Stimulated activated CD4-positive, alpha-beta T cell treated with anti-CD3 and anti-CD28 coated beads, Interleukin-1b, Interleukin-23, amount 100 ng/mL, for 4 hours (primary cell): ENCODE measurements at places on chromosomes 1 and 21.

- no peak for DNase-seq
Measured at GRCh38 chr1:90210633-90211491, 216.0 kb downstream of the ZNF326 start.

GRCh38 chr1:31396633-31397351 lies 16.2 kb upstream of the SERINC2 start:
- DNase-seq = no peak

GRCh38 chr1:165324050-165324449 lies 32.5 kb downstream of the LMX1A start:
- DNase-seq = no peak

GRCh38 chr1:220708936-220709801 lies 19.0 kb downstream of the C1orf115 start:
- DNase-seq = no peak

DNA sequence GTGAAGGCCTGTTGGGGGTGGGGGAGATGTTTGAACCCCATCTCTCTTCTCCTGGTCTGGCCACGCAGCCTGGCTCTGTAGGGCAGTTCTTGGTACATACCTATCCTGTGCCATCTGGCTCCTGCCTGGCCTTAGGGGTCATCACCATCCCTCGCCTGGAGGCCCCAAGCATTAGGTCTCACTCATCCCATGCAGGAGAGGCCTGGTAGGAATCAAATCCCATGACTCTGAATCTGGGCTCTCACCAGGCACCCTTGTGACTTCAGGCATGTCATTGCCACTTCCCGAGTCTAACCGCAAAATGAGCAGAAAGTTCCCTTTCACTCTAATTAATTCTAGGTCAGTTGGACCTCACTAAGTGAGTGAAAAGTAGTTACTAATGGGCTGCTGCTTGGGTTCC lies 37.2 kb downstream of the ETNK2 start:
- DNase-seq = no peak

DNA sequence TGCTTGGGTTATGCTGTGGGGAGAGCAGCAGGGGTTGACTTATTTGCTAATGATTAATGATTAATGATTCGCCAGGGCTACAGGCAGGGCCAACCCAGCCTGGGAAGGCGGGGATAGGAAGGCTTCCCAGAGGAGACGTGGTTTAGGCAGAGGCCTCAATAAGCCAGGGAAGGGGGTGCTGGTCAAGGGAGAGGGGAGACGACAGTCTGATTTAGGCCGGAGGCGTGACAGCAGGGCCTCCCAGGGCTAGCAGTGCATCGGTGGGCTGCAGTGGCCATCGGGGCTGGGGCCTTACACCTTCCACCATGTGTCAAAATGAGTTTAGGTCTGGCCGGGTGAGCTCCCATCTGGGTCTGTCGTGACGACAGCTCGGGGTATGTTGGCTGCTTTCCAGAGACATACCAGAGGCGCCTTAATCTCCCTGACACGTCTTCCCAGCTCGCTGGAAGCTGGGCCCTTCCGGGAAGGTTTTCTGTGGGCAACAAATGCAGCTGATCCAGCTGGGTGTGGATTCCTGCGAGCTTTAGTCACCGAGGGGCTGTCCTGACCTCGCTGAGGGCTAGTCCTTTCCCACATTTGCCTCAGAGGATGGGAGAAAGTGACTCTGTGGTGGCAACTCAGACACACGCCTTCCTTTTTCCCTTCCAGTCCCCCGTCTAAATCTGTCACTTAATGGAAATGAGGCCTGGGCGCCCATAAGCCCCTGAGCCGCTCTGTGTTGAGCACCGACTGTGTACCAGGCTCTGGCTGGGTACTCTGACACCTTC lies 3.7 kb upstream of the SLC1A7 start:
- DNase-seq = no peak

- DNase-seq = no peak
Measured at GRCh38 chr1:227094249-227094966, 154.3 kb downstream of the COQ8A start.

GRCh38 chr1:40774266-40774998 lies 9.2 kb upstream of the KCNQ4 start:
- peak; percentile 59 for DNase-seq

DNA sequence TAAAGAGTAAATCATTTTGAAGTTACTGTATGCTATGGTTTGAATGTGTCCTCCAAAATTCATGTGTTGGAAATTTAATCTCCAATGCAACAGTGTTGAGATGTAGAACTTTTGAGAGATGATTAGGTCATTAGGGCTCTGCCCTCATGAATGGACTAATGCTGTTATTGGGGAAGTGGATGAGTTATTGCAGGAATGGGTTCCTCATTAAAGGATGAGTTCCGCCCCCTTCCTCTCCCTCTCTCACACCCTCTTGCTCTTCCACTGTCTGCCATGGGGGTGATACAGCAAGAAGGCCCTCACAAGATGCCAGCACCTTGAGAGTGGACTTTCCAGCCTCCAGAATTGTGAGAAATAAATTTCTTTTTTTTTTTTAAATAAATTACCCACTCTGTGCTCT lies 97.6 kb downstream of the ATP1A1 start:
- no peak for DNase-seq

GRCh38 chr1:111227434-111227833 lies at the start of gene CHI3L2:
CHI3L2 (plus strand) TSS chr1:111227713; CDS start chr1:111227730, 17 bp downstream.
- DNase-seq = no peak

DNA sequence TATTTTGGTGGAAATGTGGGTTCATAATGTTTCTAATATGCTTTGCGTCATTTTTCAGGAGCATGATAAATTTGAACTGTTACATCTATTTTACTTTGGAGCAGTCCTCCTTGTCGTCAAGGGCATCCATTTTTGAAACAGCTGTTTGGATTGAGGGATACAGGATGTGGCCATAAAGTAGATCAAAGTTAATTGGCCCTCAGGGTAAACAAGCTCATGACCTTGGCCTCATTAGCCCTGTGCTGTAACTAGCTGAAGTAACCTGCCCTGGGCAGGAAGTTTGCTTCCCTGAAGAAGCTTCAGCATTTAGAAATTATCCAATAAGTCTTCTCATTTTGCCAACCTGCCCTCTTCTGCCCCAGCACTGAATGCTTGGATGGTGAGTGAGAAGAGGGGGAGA lies 24.8 kb upstream of the RGL1 start:
- DNase-seq = no peak

GRCh38 chr1:43822040-43822690 lies 111.4 kb upstream of the ARTN start:
- no peak for DNase-seq

- DNase-seq = no peak
Measured at GRCh38 chr1:68347415-68347814, 102.3 kb downstream of the RPE65 start.

- DNase-seq = no peak
Measured at GRCh38 chr1:161840363-161840762, 74.2 kb downstream of the ATF6 start.

DNA sequence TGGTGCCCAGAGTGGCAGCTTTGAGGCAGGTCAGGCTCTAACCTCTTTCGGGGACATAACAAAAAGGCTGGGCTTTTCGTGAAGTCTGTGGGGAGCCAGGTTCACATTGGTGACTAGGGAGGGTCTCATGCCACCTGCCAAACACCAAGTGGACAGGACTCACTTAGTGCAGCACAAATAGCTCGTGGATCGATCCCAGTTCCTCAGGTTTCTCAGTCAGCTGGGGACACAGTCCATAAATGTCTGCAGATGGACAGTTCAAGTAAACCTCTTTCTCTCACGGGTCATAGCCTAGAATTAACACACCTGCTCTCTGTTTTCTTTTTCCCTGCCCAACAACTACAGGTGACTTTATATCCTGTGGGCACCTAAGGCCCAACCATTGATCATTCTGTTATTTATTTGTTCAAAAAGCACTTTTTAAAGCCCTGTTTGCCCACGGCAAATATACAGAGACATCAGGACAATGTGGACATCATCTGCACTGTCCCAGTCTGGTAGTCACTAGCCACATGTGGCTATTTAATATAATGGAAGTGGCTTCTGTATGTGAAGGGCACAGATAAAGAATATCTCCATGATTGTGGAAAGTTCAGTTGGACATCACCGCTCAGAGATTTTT lies 53.5 kb downstream of the CAPN2 start:
- DNase-seq = no peak

DNA sequence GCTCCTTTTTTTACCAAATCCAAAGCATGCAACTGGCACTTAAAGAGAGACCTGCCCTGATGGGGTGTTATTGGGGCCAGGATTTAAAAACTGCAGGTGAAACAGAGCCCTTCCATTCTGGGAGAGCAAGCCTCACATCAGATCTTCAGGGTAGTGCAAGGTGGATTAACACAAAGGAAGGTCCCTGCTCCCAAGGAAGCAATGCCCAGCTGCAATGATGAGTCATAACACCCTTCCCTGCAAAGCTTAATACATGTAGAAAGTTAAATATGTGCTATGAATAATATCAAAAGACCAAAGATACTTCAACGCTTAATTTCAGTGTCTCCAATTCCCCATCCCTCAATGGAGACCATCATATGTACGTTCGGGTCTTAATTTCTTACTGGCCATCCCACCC lies 508.0 kb downstream of the OMA1 start:
- no peak for DNase-seq
